ENCODE measurements at places on chromosomes 7 and 10.

DNA sequence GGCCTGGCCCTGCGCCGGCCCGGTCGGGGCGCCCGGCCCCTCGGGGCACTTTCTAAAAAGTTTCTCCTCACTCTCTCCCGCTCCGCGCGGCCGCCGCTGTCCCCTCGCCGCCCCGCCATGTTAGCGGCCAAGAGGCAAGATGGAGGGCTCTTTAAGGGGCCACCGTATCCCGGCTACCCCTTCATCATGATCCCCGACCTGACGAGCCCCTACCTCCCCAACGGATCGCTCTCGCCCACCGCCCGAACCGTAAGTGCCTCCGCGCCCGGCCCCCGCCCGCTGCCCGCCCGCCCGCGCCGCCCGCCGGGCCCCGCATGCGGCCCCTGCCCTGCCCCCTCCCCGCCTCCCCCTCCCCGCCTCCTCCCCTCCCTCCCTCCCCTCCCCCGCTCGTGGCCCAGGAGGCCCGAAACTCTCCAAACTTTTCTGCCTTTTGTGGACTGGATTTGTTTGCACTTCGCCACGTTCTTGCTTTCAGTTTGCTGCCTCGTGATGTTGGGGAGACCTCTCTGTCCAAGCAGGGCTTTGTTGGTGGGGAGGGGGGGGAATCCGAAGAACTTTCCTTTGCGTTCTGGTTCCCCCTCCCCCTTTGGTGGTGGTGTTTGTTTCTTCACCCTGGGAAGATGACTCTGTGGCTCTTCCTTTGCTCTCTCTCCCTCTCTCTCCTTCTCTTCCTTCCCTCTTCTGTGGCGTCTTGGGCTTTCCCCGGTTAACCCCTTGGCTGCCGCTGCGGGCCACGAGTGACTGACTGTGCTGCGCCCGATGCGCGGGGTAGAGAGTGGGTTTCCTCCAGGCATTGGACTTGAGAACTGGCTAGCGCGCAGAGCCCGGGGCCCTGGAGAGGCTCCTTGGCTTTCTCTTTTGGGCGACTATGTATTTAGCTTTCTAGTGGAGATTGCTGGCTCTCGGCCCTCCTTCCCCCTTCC is 1.6 kb downstream of the TCF7L2 start:
- DNase-seq = no peak

DNA sequence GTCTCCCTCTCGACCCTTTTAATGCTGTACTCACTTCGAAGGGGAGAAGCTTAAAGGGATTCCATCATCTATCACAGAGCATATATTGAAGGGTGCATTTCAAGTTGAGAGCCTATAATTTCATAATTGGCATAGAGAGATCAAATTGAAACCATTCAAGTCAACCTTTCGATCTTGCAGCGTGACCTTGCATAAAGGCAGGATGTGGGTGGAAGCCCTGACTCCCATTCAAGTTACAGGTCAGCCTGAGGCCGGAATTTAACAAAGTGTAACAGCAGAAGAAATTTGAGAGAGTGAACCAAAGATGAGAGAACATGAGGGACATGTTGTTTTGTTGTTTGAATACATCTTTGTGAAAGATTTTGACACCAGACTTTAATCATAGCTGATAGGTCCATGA is 195.3 kb upstream of the TPK1 start:
- no peak for DNase-seq

DNA sequence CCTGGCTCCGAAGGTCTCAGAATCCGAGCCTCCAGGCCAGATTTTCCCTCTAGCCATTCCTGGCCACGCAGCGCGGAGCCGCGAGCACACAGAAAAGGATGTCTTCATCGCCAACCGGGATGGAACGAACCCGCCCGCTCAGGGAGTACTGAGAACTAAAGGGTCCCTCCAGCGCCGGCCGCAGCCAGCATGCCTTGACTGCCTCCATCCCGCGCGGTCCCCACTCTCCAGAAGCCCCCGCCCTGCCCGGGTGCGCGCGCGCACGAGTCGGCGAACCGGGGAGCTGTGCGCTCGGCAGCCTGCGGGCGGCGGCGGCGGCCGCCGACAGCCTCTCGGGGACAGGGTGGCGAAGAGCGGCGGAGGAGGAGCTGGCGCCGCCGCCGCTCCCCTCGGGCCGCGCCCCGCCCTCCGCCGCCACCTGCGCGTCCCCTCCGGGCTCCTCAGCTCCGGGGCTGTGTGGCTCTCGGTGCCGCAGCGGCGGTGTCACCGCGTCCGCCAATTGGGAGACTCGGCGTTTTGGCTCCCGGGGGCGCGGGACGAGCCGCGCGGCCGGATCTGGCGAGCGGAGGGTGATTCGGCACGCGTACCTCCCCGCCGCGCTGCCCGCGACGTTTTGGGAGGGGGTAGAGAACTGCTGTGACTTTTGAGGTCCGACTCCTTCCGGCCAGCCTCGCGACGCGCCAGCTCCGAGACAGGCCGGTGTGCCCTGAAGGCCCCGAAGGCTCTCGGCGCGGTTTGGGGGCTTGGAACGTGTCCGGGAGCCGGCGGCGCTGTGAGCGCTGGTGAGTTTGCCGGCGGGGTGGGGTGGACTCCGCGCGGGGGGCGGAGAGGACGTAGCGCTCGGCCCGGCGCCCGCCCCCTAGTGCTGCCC is 453 bp upstream of the GALNT17 start:
- no peak for DNase-seq

DNA sequence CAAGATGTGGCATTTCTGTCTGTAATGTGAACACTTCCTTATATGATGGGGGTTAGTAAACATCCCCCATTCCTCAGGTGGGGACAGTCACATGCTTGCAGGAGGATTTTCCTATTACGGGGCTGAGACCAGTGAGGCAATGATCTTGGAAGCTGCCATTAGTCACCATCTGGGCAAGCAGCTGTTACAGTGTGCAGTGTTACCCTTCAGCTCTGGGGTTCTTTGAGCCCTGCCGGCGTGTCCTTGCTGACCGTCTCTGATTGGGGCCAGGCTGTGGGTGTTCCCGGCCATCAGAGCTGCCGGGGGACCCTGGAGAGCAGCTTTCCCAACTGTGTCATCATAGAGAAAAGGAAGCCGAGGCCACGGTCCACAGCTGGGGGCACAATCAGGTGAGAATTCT is 126.8 kb upstream of the FAM20C start:
- DNase-seq = no peak

- no peak for DNase-seq
These were observed 32.9 kb upstream of the ZC3HAV1L start for GRCh38 chr7:139068544-139069399.

DNA sequence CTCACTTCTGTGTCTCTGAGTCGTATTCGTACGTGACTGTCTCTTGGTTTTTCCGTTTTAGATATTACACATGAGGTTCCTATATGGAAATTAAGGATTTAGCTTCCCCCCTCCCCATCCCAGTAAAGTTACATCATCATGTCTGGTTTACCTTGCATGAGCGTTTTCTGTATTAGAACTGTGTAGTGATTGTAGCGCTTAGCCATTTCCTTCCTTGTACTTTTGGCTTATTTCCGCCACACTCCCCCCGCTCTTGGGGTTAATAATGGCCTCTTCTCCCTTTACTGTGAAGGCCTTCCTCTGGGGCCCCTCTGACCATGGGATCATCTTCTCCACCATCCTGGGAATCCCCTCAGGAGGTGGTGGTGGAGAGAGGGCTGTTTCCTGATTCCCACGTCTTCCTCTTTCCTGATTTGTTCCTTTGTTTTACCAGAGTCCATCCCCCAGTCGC is 27.2 kb upstream of the AP5Z1 start:
- DNase-seq = no peak

- DNase-seq = no peak
These were observed 10.0 kb upstream of the DUSP5 start for GRCh38 chr10:110487411-110488331.

- DNase-seq = no peak
These were observed 6.2 kb upstream of the USP54 start for GRCh38 chr10:73597346-73597745.
